ENCODE measurements at places on chromosomes 3 and 15.
A peak's percentile ranks its signal among the peaks of the same experiment; 100 is the strongest.

- no peak for DNase-seq
Observed at GRCh38 chr3:57077630-57078343, 17.3 kb downstream of the SPATA12 start.

DNA sequence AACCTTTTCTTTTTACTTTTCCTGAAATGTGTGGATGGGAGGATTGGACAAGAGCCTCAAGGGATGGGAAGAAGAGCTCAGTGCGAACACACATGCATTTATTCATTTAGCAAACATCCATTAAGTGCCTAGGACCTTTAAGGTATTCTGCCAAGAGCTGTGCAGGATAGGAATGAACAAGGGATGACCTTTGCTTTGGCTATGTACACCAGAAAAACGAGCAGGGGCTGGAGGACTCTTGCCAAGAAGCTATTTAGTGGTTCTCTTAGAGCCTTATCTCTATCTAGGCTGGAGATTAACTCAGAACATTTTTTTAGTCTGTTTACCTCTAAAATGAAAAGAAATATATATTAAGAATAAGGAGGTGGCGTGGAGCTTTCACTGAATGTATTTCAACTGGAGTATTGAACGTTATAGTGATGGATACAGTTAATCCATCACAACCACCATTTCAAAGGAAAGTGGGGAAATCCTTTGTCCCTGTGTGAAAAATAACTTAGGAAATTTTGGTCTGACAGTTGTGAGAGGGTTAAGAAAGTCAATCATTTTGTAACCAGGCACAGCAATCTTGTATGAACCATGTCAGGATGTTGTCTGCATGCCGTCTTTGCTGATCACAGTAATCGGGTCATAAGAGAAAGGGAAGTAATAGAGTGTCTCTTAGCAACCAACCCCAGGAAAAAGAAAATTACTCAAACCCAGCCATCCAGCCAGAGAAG is 279.0 kb downstream of the LPP start:
- no peak for DNase-seq

GRCh38 chr3:23767546-23767945 is 38.2 kb upstream of the UBE2E1 start:
- no peak for DNase-seq

- DNase-seq, result no peak
Observed at GRCh38 chr3:10434144-10434937, 71.0 kb downstream of the ATP2B2 start.

GRCh38 chr3:52705688-52706686 is at the start of the genes GLT8D1 and SPCS1:
Gene GLT8D1, minus strand, starts transcription at chr3:52705791. Its CDS starts 5,331 bp downstream, at chr3:52700460.
Gene SPCS1, plus strand, starts transcription at chr3:52706106. Its CDS starts 141 bp downstream, at chr3:52706247.
- DNase-seq, result peak; percentile 88

- DNase-seq, result no peak
Observed at GRCh38 chr3:32097768-32098167, 8.7 kb upstream of the GPD1L start.

- DNase-seq, result no peak
Observed at GRCh38 chr3:127360647-127361046, 72.8 kb upstream of the PRR20G start.

- DNase-seq, result no peak
Observed at GRCh38 chr15:58875343-58875742, 58.1 kb downstream of the SLTM start.

DNA sequence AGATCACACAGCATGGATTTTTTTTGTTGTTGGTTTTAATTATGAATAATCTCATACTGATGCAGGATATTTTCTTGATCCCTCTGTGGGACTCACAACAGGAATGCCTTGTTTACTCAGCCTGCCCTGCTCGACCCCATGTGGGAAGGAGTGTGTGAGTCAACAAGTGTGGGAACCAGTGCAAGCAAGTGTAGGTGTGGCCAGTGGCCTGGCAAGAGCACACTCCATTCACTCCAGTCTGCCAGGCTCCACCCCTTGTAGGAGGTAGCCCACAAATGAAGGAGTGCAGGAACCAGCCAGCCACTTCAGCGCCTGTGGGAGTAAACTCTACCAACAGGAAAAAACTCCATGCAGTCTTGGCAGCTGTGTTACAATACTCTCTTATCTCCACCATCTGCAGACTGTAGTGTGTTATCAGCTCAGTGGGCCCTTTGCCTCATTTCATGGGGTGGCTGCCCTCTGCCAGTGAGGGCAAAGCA is 393.6 kb downstream of the OTOL1 start:
- no peak for DNase-seq

DNA sequence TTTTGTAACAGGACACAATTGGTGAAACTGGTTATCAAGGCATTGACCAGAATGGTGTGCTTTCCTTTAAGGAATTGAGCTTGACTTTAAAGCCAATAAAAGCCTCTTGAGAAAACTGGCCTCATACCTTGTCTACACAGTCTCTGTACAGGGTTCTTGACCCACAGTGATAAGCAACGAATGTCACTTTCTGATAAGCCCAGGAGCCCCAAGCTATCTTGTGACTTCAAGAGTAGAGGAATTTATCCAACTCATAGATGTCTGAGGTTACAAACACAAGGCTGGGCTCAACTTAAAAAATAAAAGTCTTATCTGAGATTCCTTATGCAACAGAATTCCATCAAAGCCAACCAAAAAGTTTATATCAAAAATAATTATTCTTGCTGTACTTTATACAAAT is 212.1 kb downstream of the GBE1 start:
- DNase-seq, result no peak

DNA sequence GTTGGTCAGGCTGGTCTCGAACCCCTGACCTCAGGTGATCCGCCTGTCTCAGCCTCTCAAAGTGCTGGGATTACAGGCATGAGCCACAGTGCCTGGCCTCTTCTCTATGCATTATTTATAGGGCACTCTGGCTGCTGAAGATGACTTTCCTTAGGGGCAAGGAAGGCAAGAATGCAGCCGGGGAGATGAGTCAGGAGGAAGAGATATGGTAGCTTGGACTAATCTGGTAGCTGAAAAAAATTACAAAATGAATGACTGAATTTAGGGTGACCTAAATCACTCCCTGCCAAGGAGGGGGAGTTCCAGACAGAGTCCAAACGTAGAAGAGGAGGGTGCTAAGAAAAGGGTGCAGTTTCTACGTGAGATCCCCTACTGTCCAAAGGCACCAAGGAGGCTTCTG is 14.2 kb downstream of the RHCG start:
- DNase-seq, result no peak

- peak; percentile 70 for DNase-seq
Observed at GRCh38 chr3:125051715-125052581, 3.8 kb downstream of the HEG1 start.

DNA sequence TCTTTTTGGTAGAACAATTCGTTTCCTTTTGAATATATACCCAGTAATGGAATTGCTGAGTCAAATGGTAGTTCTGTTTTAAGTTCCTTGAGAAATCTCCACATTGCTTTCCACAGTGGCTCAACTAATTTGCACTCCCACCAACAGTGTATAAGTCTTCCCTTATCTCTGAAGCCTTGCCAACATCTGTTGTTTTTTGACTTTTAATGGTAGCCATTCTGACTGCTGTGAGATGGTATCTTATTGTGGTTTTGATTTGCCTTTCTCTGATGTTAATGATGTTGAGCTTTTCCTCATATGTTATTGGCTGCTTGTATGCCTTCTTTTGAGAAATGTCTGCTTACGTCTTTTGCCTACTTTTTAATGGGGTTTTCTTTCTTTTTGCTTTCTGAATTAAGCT is 270.6 kb upstream of the MEIS2 start:
- DNase-seq, result no peak

- DNase-seq, result no peak
Observed at GRCh38 chr3:140943781-140944552, 2.3 kb downstream of the SLC25A36 start.

- no peak for DNase-seq
Observed at GRCh38 chr15:30992249-30992864, 929 bp upstream of the MTMR10 start.

GRCh38 chr3:45604999-45605398 is 10.4 kb downstream of the LIMD1 start:
- DNase-seq, result no peak

DNA sequence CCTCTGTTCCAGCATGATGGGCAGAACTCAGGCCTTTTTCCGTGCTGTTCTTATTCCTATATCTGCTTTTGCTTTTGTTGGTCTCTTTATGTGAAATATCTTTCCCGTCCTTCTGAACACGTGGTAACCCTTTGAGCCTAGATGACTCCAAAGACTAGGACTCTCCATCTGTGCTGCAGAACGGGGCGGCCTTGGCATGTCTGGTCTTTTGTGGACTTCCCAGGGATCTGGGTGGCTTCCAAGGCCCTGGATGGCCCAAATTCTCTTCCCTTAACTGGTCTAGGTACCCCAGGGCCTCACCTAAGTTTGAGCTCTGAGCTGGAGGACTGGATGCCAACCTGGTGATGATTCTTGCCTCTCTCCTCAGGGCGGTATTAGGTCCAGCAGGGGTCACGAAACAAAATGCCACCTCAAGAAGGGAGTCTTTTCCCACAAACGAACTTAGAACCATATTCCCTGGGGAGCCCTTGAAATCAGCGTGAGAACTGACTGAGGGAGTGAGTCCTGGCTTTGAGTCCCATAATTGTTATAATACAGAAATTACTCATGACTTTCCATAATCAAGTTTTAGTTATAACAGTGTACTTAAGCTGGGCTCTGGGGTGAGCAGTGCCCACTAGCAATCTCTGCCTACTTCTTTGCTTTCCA is 13.8 kb downstream of the TLNRD1 start:
- DNase-seq, result no peak

- DNase-seq, result no peak
Observed at GRCh38 chr3:74916696-74917095, 302.2 kb upstream of the CNTN3 start.

DNA sequence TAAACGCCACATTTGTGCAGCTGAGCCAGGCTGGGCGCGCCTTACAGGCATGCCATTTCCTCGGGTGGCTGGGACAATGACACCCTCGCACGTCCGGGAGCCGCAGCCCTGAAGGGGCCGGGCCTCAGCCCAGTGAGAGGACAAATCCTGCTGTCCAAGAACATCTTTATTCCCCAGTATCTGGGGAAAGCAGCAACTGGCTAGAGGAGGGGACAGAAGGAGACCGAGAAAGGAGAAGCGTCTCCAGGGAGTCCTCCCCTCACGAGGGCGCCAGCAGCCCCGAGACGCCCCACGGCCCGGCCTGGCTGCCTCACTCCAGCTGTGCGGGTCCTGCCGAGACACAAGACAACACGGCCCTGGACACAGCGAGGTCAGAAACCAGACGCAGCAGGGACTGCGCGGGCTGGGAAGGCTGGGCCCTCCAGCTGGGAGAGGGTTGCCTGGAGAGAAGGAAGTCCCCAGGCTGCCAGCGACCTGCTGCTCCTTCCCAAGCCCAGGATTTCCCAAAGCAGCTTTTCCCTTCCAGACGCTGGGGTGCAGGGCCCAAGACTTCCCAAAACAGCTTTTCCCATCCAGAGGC is 130.2 kb downstream of the CHSY1 start:
- DNase-seq, result peak; percentile 66

- DNase-seq, result no peak
Observed at GRCh38 chr15:94893091-94893490, 661.7 kb downstream of the MCTP2 start.

- DNase-seq, result no peak
Observed at GRCh38 chr3:170081079-170081741, 43.4 kb downstream of the GPR160 start.

GRCh38 chr15:75359537-75360250 is 8.7 kb downstream of the MAN2C1 start:
- no peak for DNase-seq

DNA sequence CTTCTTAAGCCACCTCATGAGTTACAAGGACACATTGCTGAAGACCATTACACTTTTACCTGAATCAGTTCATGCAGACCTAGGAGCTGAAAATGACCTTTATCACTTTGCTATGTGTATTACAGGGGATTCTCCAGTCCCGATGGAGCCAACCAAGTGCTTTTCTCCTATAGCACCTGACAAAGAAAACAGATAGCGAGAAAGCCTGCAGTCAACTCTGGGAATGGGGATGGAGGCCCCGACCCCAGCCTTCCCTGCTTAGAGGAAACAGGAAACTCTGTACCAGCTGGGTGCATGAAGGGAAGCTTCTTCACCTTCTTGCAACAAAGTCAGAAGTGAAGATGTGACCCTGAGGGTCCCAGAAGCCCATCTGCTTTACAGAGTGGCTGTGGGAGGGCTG is 168.3 kb upstream of the SEMA6D start:
- DNase-seq, result no peak

DNA sequence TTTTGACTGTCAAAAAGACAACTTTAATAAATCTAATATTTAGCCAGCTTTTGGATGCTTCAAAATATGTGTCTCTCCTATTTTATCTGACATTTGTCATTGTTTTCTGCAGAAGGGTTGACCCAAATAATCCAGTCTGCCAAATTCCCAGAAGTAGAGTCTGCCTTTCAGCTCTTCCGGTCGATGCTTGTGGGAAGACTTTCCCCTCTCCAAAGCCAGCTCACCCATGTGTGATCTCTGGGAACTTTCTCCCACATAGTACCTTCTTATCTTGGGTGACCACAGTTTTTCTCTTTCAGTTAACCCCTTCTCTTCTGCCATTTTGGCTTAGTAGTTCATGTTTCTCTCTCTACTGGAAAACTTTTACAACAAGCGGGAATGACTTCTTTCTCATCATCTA is 94.1 kb downstream of the ASB7 start:
- DNase-seq, result no peak

GRCh38 chr3:101261506-101261905 is 58.9 kb downstream of the IMPG2 start:
- DNase-seq, result no peak

DNA sequence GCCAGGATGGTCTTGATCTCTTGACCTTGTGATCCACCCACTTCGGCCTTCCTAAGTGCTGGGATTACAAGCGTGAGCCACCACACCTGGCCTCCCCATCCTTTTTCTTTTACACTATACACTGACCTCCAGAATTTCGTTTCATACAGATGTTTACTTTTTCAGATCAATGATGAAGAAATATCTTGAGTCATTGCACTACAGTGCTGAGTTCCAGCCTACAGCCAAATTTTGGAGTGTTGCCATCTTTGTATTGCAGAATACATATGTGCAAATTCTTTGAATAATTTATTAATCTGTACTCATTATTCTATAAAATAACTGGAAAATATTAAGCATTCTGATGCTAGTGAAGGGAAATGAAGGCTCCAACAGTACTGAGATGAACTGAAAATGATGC is 12.5 kb downstream of the ZPLD1 start:
- no peak for DNase-seq
